Activated gamma-delta T cell treated with Interleukin-2 at 50 U/mL for 16 hours (primary cell): ENCODE measurements at places on chromosomes 16 and 17.

GRCh38 chr17:81845881-81846742, 11.3 kb upstream of the PPP1R27 start:
- no peak for DNase-seq

DNA sequence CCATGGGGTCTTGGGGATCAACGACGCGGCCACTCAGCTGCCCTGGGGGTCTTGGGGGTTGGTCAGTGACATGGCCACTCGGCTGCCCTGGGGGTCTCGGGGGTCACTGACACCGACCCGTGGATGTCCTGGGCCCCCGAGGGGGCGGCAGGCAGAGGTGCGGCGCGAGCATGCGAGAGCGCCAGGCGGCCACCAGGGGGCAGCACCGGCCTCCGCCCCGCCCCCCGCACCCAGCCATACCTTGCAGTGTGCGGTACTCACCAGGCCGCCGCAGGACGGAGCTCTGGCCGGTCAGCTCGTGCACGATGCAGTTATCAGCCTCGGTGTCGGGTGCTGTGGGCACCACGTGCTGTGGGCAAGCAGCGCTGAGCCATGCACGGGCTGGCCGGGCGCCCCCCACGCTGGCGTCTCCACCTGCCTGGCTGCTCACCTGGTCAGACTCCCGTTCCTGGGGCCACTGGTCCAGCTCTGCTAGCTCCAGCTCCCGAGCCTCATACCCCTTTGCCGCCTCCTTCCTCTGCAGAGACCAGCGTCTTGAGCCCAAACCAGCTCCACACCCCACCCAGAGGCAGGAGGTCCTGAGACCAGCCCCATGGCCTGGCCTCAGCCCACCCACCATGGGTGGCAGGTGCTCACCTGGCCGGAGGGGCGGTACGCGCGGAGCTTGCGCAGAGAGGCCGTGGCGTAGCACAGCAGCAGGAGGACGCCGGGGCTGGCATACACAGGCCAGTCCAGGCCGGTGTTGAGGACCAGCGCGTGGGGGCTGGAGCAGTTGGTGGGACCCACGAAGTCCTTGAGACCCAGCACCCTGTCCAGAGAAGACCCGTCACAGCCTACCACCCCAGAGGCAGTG, 31.2 kb downstream of the CTU2 start:
- peak; percentile 80 for DNase-seq

DNA sequence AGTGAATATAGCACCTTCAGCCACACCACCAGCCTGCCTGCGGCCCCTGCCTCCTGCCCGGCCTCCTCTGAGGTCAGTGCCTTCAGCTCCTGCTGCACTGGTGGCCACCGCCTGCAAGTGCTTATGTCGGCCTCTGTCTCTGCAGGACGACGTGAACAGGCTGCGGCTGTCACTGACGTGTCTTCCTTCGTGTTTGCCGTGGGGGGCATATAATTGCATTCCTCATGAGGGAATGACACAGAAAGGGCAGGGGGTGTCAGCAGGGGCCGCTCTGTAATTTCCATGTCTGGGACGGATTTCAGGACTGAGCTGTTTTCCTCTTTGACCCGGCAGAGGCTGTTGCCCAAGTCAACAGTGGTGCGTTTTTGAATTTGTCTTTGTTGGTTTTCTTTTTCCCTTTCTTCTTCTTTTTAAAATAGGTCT, 28.5 kb downstream of the CMIP start:
- DNase-seq = no peak

DNA sequence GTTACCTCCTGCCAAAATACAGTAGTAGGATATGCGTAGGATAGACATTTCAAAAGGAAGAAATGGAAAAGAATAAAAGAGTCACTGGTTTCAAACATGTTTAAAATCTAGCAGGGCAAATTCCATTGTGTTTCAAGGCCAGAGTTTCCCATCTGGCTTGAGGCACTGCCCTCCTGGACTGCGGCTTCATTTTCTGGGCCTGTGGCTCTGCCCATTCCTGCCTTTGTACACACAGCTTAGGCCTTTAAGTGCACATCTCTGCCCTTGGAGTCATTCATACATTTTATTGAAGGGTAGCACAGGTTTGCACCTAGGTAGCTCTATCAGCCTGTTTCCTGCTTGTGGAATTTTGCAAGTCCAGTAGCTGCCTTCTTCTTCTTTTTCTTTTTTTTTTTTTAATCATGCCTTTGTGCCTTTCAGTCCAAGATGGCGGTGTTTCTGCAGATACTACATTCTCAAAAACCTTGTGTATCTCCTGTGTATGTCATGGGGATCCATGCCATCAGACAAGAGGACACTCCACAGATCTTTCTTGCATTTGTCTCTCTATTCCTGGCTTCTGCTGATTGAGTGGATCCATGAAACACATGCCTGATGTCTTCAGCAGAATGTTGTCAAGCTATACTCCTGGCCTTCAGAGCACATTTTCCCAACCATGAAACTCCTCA, 282.9 kb downstream of the BCAS3 start:
- DNase-seq = no peak

DNA sequence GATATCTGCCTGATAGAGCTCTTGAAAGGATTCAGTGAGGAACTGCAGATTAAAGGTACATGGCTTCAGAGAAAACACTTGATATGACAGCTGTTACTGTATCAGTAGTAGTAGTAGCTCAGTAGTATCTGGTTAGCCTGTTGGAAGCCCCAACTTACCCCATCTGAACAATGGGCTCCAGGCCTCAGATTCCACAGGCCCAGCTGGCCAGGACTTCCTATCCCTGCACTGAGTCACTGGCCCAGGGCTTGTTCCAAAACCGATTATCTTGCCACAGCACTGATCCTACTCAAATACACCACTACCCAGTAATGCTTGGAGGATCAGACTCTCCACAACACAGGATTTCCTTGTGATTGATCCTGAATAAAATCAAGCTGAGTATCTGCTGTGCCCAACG, 32.6 kb downstream of the DCUN1D3 start:
- DNase-seq = no peak

- DNase-seq = no peak
These were observed 2.6 kb downstream of the SNX20 start for GRCh38 chr16:50678531-50678930.

- no peak for DNase-seq
These were observed 20.0 kb downstream of the USP32 start for GRCh38 chr17:60371818-60372510.

- no peak for DNase-seq
These were observed 369.1 kb downstream of the CPPED1 start for GRCh38 chr16:12434567-12434966.

GRCh38 chr16:57667526-57668262, 412 bp upstream of the ADGRG3 start:
- no peak for DNase-seq

GRCh38 chr16:57493767-57494166, 7.5 kb upstream of the DOK4 start:
- DNase-seq = no peak

DNA sequence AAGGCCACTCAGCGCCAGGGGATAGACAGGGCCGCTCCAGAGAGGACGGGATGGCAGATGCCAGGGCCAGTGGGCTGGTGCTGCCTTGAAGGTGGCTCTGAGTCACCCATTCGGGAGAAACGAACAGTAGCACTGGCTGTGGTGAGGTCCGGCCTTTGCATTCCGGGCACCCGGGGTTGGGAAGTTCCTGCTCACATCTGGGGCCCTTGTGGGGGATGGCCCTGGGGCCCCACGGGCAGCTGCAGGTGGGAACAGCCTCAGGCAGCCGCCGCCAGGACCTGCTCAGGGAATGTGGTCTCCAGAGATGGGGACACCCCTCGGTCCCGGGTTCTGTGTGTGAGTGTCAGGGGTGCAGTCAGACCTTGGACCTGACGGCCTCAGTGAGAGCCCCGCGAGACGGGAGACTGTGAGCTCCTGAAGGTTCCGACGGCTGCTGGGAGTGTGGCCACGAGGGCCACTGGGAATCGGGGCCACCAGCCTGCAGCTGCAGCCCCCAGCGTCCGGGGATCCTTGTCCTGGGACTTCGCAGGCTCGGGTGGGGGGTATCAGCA, 1.4 kb downstream of the CBFA2T3 start:
- no peak for DNase-seq

GRCh38 chr17:56594320-56595107, 1.0 kb downstream of the NOG start:
- peak; percentile 19 for DNase-seq

DNA sequence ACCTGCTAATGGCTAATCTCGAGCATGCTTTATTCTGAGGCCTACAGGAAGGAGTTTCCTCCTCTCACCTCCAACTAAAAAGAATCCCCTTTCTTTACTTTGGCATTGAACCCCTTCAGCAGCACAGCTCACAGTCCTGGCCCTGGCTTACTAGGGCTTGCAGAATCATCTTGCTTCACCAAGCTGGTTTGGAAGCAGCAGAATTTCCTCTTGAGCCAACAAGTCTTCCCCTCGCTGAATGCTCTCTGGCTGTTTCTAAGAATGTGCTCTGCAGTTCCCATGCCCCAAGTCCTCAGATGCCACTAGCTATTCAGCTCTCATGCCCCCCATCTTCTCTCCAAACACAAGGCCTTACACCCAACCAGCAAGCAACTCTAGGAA, 271.2 kb downstream of the NTN1 start:
- DNase-seq = no peak

- DNase-seq = no peak
These were observed 123.5 kb upstream of the CACNG5 start for GRCh38 chr17:66711401-66711800.

DNA sequence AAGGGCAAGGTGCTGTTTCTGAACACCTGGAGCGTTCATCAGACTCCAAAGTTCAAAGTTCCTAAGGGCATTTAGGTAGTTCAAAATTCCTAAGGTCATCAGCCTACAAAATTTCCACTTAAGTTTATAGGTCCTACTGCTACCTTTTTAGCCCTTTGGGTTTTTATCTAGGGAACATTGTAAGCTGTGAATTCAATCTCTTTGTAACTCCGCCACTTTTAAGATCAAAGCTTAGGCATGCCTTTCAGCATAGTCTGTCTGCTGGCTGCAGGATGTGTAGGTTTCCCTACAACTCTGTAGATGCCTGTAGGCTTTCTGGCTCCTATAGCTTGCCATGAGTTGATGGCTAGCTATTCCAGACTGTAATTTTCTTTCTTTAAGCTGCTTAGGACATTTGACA, 291.6 kb downstream of the MAP2K6 start:
- DNase-seq = no peak

- no peak for DNase-seq
These were observed 90.7 kb upstream of the SMIM36 start for GRCh38 chr17:55601874-55602364.

- no peak for DNase-seq
These were observed 2.4 kb upstream of the MED13 start for GRCh38 chr17:62067165-62068145.

DNA sequence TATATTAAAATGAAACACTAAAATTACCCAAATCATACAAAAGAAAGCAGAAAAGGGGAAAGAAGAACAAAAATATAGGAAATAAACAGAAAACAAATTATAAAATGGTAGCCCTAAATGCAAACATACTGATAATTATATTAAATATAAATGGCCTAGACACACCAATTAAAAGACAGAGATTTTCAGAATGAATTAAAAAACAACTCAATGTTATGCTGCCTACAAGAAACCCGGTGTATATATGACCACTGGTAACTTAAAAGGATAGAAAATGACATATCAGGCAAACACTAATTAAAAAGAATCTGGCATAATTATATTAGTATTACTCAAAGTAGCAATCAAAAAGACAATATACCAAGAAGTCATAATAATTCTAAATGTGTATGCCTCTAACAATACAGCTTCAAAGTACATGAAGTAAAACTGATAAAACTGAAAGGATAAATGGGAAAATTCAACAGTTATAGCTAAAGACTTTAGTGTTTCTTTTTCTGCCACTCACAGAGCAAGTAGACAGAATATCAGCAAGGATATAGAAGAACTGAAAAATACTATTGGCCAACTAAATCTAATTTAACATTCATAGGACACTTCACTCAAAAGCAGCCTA, 7.5 kb upstream of the FAM20A start:
- DNase-seq = no peak

- DNase-seq = no peak
These were observed 76.9 kb upstream of the CREBBP start for GRCh38 chr16:3957344-3957980.

- no peak for DNase-seq
These were observed 168.6 kb downstream of the IRF8 start for GRCh38 chr16:86067516-86067915.
